Subcutaneous preadipocyte (primary cell): ENCODE measurements at places on chromosomes 3 and 15. TPM values are rescaled to one million over a fixed set of nuclear protein-coding genes. Genes with fewer than 3 reads are reported as not detected.

The TP63 gene
- total RNA-seq, result under 0.01 TPM in 2 replicates

The DUOXA2 gene
- total RNA-seq, result not detected in 2 replicates

The GPR149 gene
- total RNA-seq, result not detected in 2 replicates

The MORC1 gene
- total RNA-seq, result not detected in 2 replicates

The EEF1AKMT4 gene
- 5.5 and 5.7 TPM in 2 replicates for total RNA-seq

The ECE2 gene
- not detected in 2 replicates for total RNA-seq

The ALPK3 gene
- under 0.01 and 0.20 TPM in 2 replicates for total RNA-seq

The CCR8 gene
- not detected in 2 replicates for total RNA-seq

The XYLB gene
- total RNA-seq, result 7.7 and 13.9 TPM in 2 replicates

The TP53BP1 gene
- total RNA-seq, result 43.4 and 61.0 TPM in 2 replicates

The TUSC7 gene
- not detected in 2 replicates for total RNA-seq

The OTOL1 gene
- not detected in 2 replicates for total RNA-seq

The SMAD6 gene
- total RNA-seq, result 7.7 and 13.9 TPM in 2 replicates

The EIF5A2 gene
- 5.9 and 6.8 TPM in 2 replicates for total RNA-seq
